ENCODE measurements at places on chromosomes 13 and 19. TPM values are rescaled to one million over a fixed set of nuclear protein-coding genes. Genes with fewer than 3 reads are reported as not detected.

DNA sequence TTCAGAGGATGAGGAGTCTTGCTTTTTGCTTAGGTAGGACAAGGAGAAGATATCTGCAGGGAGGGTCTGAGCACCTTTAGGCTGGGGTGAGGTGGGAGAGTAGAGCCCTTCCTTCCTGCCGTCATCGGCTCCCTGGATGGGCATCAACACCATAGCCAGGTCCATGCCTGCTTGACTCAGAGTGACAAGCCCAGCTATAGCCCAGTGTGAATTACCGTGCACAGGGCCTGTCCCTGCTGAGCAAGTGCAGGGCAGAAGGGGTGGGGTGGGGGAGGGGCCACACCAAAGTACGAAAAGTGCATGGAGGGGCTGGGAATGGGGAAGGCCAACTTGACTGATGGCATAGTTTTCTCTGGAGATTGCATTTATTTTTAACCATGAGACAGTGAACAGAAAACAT lies 30.3 kb upstream of the RNF113B start:
- H3K27me3 ChIP-seq, result peaks cover 6% of the 10 kb centered on the region
- no peaks in the 10 kb centered on the region for H3K36me3 ChIP-seq
- DNase-seq, result no peak
- H3K27ac ChIP-seq, result no peak overlapping the region
- H3K4me1 ChIP-seq, result no peaks in the 10 kb centered on the region
- no peak overlapping the region for H3K4me3 ChIP-seq

The LILRA5 gene
- not detected for total RNA-seq

The HRC gene
- not detected for total RNA-seq

GRCh38 chr13:24868874-24869273 lies 104.9 kb downstream of the RNF17 start:
- H3K4me3 ChIP-seq, result no peak overlapping the region
- DNase-seq, result no peak
- H3K4me1 ChIP-seq, result peaks cover 7% of the 10 kb centered on the region

DNA sequence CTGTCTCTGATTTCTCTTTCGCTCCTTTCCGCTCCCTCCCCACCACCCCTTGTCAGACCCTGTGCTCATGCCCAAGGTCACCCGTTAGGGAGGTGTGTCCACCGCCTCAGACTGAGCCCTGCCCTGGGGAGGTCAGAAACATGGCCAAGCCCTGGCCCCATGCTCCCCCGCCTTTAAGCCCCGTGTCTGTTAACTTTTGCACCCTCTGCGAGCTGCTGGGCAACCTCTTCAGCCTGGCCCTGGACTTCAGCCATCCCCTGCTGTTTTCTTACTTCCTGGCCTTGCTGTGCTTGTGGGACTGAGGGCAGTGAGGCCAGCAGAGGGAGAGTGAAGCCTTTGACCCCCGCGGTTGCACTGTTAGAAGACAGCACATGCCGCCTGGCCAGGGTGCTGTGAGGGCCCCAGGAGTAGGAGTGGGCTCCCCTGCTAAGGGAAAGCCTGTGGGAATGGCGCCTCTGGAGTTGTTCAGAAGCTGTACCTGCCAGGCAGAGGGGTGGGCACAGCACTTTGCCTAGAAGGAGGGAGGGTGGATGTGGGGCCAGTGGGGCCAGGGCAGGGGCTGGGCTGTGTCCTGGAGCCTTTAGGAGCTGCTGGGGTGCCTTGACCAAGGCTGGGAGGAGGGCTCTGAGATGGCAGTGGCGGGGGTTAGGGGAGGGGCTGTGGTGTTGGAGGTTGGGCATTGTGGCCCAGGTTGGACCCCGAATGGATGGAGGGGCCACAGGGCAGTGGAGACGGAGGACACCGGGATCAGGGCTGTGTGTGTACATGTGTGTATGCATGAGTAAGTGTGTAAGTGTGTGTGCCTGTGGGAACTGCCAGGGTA lies 7.9 kb downstream of the UPF1 start:
- peaks cover 89% of the 10 kb centered on the region for H3K4me1 ChIP-seq
- peaks cover 19% of the 10 kb centered on the region for H3K36me3 ChIP-seq
- no peak overlapping the region for H3K4me3 ChIP-seq
- DNase-seq, result no peak
- no peak overlapping the region for H3K27ac ChIP-seq

The DENND1C gene
- total RNA-seq, result 92.1 TPM

GRCh38 chr19:2969104-2969504 lies 8.3 kb upstream of the TLE6 start:
- no peak for DNase-seq
- no peaks in the 10 kb centered on the region for H3K27me3 ChIP-seq
- H3K4me1 ChIP-seq, result peaks cover under 1% of the 10 kb centered on the region
- no peak overlapping the region for H3K4me3 ChIP-seq

The ZNF835 gene
- total RNA-seq, result 1.3 TPM

DNA sequence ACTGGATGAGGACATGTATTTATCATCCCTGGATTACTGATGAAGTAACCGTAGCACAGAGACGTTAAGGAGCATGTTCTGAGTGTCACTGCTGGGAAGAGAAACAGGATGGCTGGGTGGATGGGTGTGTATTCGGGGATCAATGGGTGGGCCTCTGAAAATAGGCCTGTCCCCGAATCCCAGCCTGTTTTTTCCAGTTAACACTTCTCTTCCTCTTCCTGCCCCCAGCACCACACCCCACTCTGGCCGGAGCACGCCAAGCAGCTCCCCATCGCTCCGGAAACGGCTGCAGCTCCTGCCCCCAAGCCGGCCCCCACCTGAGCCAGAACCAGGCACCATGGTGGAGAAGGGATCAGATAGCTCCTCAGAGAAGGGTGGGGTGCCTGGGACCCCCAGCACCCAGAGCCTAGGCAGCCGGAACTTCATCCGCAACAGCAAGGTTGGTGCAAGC lies 8.8 kb downstream of the GRAMD1A start:
- peaks cover 84% of the 10 kb centered on the region for H3K4me1 ChIP-seq
- H3K36me3 ChIP-seq, result peaks cover 28% of the 10 kb centered on the region
- H3K27ac ChIP-seq, result no peak overlapping the region
- DNase-seq, result no peak
- no peak overlapping the region for H3K4me3 ChIP-seq
- H3K27me3 ChIP-seq, result no peaks in the 10 kb centered on the region

GRCh38 chr13:74024314-74024713 lies 109.9 kb downstream of the KLF12 start:
- no peak for DNase-seq
- peaks cover 58% of the 10 kb centered on the region for H3K4me1 ChIP-seq
- H3K4me3 ChIP-seq, result no peak overlapping the region
- no peaks in the 10 kb centered on the region for H3K27me3 ChIP-seq
- H3K36me3 ChIP-seq, result peaks cover 20% of the 10 kb centered on the region

The UBE2M gene
- total RNA-seq, result 116 TPM

The PPP6R1 gene
- total RNA-seq, result 202 TPM

DNA sequence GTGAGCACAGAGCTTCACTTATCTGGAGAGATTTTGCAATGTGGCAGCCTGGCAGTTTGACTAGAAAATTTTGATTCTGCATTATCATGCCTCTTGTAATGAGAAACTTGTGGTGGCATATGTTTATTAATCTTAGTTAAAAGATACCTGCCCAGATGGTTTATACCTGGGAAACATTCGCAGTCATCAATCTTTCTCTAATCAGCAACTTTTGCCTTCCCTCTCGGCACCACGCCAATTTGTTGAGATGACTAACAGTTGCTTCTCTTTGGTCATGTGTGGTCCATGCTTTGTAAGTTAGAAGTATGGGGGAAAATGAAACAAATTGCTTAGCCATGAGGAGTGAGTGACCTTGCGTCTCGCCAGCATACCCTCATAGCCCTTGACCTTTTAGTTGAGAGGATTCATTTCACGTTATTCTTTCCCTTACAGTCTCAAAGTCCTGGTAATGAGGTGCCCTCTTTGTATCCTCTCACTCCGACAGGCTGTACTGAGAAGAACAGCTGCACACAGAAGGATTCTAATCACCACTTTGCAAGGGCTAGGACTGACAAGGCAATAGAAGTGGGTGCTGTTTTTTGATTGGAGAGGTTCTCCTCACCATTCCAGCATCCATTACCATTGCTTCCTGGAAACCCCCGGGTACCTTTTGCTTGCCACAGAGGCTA lies 201.4 kb downstream of the OXGR1 start:
- no peak overlapping the region for H3K27ac ChIP-seq
- no peaks in the 10 kb centered on the region for H3K4me1 ChIP-seq
- H3K4me3 ChIP-seq, result no peak overlapping the region
- no peak for DNase-seq
- no peaks in the 10 kb centered on the region for H3K27me3 ChIP-seq
- H3K36me3 ChIP-seq, result no peaks in the 10 kb centered on the region

DNA sequence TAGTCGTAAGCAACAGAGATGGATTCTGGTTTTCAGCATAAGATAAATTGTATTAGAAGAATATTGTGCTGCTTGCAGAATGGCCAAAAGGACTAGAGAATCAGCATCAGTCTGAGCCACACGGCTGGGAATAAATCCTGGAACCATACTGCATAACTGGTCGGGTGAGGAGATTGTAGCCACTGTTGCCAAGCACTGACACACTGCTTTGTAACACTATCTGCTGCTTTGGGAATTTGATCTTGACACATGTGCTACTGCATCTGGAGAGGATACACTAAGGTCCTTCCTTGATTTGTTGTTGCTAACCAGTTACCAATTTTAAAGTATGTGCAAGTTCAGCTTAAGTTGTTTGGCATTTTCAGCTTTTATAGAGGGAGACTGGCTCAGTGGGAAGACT lies 1.9 kb downstream of the HNRNPA1L2 start:
- H3K27ac ChIP-seq, result no peak overlapping the region
- no peak for DNase-seq
- H3K4me1 ChIP-seq, result peaks cover 5% of the 10 kb centered on the region
- H3K4me3 ChIP-seq, result no peak overlapping the region
- peaks cover 2% of the 10 kb centered on the region for H3K36me3 ChIP-seq

GRCh38 chr13:20258208-20258962 lies 26.3 kb upstream of the GJB6 start:
- H3K27me3 ChIP-seq, result no peaks in the 10 kb centered on the region
- H3K27ac ChIP-seq, result no peak overlapping the region
- H3K36me3 ChIP-seq, result no peaks in the 10 kb centered on the region
- no peaks in the 10 kb centered on the region for H3K4me1 ChIP-seq

- no peak for DNase-seq
- H3K27me3 ChIP-seq, result no peaks in the 10 kb centered on the region
- H3K4me3 ChIP-seq, result no peak overlapping the region
- H3K27ac ChIP-seq, result no peak overlapping the region
- no peaks in the 10 kb centered on the region for H3K36me3 ChIP-seq
Observed at GRCh38 chr13:90068658-90069057, 1278.8 kb upstream of the MIR17HG start.

The TMEM150B gene
- total RNA-seq, result not detected

- DNase-seq, result no peak
- peaks cover 5% of the 10 kb centered on the region for H3K36me3 ChIP-seq
- H3K4me3 ChIP-seq, result no peak overlapping the region
- H3K27ac ChIP-seq, result no peak overlapping the region
Observed at GRCh38 chr13:49681842-49682435, 9.3 kb downstream of the EBPL start.

The TMEM238 gene
- 11.7 TPM for total RNA-seq

The LHFPL6 gene
- 2.5 TPM for total RNA-seq

The KLC3 gene
- 0.42 TPM for total RNA-seq

DNA sequence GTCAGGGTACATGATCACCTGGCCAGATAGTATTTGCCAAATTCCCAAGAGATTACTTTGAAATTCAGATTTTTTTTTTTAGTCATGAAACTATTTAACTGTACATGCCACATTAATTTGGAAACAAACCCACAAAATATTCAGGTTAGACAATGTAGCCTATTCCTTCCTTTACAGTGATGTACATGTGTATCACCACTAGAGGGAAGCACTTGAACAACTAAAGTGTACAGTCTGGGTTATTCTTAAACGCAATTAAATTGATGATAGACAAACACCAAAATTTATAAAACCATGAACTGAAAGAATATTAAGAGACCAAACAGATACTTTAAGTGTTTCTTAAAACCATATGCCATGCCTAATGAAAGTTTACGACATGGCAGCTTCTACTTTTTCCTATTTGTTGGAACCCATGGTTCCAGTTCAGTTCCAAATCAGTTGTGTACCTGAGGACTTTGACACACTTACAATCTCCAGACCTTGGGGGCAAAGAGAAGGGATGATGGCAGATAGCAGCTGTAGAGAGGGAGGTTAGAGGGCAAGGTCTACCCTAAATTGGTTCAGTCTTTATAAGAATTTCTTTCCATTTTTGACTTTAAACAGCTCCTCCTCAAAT lies 52.8 kb downstream of the TNFSF13B start:
- no peaks in the 10 kb centered on the region for H3K27me3 ChIP-seq
- no peak for DNase-seq
- peaks cover 9% of the 10 kb centered on the region for H3K4me1 ChIP-seq
- no peak overlapping the region for H3K4me3 ChIP-seq
- no peak overlapping the region for H3K27ac ChIP-seq

DNA sequence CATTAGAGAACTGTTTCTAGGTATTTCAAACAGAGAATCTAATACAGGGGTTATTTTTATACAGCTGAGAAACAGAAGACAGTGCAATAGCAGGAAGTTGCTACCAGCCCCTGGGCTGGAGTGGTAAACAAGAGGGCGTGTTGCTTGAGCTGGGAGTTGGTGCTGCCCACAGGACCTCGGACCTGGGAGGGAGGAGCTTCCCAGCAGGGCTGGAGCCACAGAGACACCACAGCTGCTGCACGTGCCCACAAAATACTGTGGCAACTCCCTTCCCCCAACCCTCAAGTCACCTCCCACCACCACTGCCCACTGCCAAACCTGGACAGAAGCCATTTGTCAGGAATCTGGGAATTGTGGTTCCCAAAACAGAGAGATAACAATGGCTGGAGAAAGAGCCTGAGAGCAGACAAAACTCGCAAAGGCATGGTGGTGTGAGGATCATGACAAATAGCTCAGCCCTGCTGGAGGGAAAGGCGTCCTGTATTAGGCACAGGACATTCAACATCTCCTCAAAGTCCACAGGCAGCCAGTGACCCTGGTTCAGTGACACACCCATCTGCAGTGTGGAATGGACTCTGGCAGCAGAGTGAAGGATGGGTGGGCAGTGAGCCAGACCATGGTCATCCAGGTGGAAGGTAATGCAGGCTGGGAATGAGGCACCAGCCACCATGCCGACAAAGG lies 57.2 kb downstream of the SPATA13 start:
- no peaks in the 10 kb centered on the region for H3K36me3 ChIP-seq
- no peak for DNase-seq
- H3K27ac ChIP-seq, result no peak overlapping the region
- no peak overlapping the region for H3K4me3 ChIP-seq

All from activated T-cell treated with anti-CD3 and anti-CD28 coated beads, Interleukin-2, amount 50 U/mL, for 72 hours (primary cell).